ENCODE measurements at places on chromosomes 7 and 10.

GRCh38 chr10:129038522-129038921 lies 428.5 kb upstream of the MGMT start:
- no peak for DNase-seq

DNA sequence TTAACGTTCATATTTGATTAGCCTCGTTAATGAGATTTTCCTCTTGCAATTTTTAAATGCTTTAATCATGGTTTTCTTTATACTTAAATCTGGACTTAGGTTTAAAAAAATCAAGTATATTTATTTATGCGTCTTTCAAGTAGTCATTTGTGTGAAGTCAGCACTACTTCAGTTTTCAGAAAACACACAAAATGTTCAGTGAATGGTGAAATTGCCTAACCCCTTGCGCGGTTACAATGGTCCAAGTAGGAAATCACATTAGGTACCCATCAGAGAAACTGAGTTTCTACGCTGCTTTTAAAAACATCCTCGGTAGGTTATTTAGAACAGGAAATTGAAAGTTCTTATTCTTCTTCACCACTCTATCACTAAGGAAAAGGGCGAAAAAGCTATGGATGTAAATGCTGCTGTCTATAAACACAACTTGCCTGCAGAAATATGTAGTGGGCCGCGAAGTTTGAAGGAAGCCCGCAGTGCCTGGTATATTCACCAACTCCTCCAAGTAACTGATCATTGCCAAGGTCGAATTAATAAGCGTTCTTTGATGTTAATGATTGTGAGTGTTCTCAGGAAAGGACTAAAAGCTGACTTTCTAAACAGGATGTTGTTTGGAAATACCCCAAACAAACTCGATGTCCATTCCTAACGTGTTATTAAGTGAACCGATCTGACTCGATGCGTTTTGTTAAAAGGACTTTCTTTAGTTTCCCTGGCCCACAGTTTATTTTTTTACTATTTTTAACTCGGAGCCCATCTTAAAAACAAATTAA lies 1.0 kb downstream of the SYPL1 start:
- DNase-seq = no peak

- no peak for DNase-seq
Measured at GRCh38 chr7:157292770-157293412, 43.9 kb upstream of the DNAJB6 start.

GRCh38 chr10:71761541-71762113 lies 11.7 kb downstream of the VSIR start:
- no peak for DNase-seq

DNA sequence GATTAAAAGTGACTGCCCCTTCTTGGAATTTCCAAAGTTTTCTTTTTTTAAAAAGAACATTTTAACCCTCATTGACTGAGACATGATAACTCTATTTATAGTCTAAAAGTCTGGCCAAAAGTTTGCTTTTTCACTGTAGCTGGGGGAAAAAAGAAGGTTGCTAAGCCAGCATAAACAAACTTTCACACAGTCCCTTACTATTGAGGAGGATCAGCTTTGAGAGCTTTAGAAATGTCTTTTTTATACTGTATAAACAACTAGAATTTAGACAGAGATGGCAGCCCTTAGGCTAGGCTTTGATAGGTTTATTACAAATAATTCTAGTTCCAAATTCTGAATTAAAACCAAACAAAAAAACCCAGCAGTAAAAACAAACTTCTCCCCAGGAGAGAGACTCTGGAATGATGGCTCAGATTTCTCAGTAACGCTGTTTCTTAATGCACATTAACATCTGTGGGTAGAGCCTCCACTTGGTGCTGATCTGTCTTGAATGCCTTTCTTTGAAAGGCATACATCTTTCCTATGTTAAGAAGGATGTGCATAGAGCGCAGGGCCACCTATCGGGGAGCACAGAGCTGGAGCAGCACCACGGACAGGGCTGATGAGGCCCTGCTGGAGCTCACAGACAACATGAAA lies 100.9 kb upstream of the PDLIM1 start:
- no peak for DNase-seq

GRCh38 chr7:127393368-127394058 lies 1.0 kb upstream of the ZNF800 start:
- DNase-seq = no peak

Measured in T-helper 9 cell (primary cell).